ENCODE measurements at places on chromosomes 5 and 9.

GRCh38 chr9:8782237-8782636 is 982.7 kb upstream of the DMAC1 start:
- no peak for DNase-seq

DNA sequence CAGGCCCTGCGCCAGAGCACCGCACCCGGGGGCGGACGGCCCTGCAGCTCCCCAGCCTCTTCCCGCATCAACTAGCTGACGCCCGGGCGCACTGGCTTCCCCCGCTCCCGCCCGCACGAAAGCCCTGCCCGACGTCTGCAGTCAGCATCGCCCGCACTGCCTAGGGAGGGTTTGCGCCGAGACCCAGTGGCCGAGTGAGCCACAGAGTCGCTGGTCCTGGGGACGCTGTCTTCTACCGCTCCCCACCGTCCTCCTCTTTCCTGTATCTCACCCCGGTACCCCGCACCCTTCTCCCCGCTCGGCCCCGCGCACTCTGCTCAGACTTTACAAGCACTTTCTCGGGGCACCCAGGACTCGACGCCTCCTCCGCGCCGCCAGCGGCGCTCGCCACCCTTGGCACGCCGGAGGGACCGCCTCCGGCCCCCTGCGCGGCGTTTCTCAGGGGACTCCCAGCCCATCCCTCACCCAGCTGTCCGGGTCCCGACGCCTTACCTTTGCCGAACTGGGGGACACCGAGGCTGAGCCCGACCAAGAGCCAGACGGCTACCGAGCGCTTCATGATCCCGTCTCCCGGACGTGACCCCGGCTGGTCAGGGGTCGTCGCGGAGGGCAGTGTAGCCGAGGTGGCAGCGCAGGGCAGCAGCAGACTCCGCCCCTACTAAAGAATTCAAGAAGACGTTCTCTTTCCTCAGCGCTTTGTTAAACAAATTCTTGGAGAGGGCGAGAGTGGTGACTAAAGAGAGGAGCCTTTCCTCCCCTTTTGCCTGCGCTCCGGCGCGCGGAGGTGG is 670 bp downstream of the EDIL3 start:
- peak; percentile 13 for DNase-seq

DNA sequence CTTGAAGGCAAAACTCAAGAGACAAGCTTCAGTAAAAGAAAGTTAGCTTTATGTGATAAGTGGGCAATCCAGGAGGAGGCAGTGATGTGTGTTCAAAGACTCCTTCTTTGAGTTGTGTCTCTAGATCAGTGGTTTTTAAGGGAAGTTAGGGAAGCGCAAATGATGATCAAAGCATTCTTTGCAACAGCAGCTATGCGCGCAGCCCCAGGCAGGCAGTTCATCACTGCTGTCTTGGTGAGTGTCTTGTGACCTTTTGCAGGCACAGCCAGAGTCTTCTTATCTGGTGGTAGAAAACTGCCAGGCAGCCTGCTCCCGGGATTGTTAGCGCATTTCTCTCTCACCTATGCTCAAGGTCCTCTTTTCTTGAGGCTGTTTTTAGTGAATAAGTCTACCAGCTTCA is 40.3 kb upstream of the CLK4 start:
- no peak for DNase-seq

- DNase-seq, result no peak
Observed at GRCh38 chr9:121023064-121023463, 27.0 kb downstream of the C5 start.

GRCh38 chr9:34796924-34797323 is 87.0 kb upstream of the CCL21 start:
- no peak for DNase-seq

- no peak for DNase-seq
Observed at GRCh38 chr9:134617246-134617645, 24.4 kb upstream of the COL5A1 start.

- no peak for DNase-seq
Observed at GRCh38 chr9:84190411-84190810, 150.1 kb downstream of the SLC28A3 start.

GRCh38 chr9:137294681-137295237 is 7.3 kb downstream of the NRARP start:
- DNase-seq, result no peak

DNA sequence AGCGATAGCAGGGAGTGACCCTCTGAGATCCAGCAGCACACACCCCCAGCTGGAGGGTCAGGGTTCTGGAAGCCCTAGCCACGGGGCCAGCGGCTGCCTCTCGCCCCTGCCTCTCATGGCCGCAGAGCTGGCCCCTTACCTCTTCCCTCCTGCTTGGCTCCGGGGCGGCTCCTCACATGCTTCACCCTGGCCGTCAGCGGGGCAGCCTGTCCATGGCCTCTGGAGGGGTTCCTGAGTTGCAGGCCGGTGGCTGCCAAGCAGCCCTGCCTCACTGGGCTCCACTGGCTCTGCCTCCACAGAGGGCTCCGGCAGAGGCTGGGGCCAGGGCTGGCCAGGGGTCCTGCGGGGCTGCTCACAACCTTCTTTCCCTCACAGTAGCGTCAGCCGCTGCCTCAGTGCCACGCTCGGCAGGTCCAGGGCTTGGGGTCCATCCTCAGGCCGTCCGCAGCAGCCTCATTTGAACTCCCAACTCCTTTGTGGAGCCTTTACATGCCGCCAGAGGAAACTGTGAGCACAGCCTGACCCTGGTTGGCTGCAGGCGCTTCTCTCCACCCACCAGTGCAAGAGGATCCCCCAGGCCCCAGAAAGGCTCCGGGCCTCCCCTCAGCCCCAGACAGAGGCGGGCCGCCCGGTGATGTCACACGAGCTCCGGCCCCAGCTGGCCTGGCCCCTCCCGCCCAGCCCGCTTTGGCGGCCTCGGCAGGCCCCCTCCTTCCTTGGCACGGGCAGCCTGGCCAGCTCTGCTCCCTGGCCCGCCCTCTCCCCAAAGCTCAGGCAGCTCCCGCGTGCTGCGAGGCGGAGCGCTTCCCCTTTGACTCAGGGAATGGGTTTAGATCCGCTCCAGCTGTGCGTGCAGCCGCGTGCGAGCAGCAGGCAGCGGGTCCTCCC is at the start of gene ANGPTL2:
Gene ANGPTL2, minus strand, starts transcription at position 460 of the 888 bp plus-strand sequence. CDS start 13,904 bp downstream, outside the sequence.
- DNase-seq, result peak; percentile 52

- no peak for DNase-seq
Observed at GRCh38 chr9:129231759-129232158, 53.7 kb upstream of the IER5L start.

- DNase-seq, result no peak
Observed at GRCh38 chr5:41067714-41068568, 3.2 kb downstream of the MROH2B start.

DNA sequence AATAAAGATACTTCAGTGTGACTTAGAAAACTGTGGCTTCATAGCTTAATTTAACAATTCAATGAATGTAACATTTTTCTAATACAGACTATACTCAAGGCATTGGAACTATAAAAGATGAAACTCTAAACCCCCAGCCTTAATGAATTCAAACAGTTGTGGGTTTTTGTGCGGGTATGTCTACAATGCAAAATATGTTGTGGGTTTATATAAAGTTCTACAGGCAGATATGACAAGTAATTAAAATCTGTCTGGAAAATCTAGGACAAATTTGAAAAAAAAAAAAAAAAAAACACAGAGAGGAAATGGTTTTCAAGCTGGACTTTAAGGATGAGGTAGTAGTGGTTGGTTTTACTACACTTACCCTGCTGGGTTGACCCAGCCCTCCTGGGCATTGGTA is 467.5 kb upstream of the TLE4 start:
- DNase-seq, result no peak

Measured in H54 (cell line).